ENCODE measurements at places on chromosomes 1 and 21. TPM values are rescaled to one million over a fixed set of nuclear protein-coding genes. Genes with fewer than 3 reads are reported as not detected.

The TNFRSF4 gene
- 2.4 TPM for polyA plus RNA-seq

The ABCB10 gene
- polyA plus RNA-seq, result 17.3 TPM

The ARHGEF16 gene
- 1.5 TPM for polyA plus RNA-seq

The LRRC71 gene
- 1.1 TPM for polyA plus RNA-seq

The IQCC gene
- 3.1 TPM for polyA plus RNA-seq

The PLD5 gene
- polyA plus RNA-seq, result 1.0 TPM

The ITLN2 gene
- not detected for polyA plus RNA-seq

The FMO5 gene
- polyA plus RNA-seq, result 2.8 TPM

The C1orf146 gene
- not detected for polyA plus RNA-seq

The SLX9 gene
- polyA plus RNA-seq, result 13.2 TPM

The SHISAL2A gene
- polyA plus RNA-seq, result 5.4 TPM

The HSD3B2 gene
- 0.14 TPM for polyA plus RNA-seq

The CYP4X1 gene
- 3.9 TPM for polyA plus RNA-seq

The KLHDC9 gene
- 0.63 TPM for polyA plus RNA-seq

The SPSB1 gene
- polyA plus RNA-seq, result 4.8 TPM

The FAM76A gene
- 32.6 TPM for polyA plus RNA-seq

The CGN gene
- polyA plus RNA-seq, result 0.61 TPM

The WNT9A gene
- polyA plus RNA-seq, result 8.7 TPM

The OR2T6 gene
- polyA plus RNA-seq, result not detected

The KDF1 gene
- polyA plus RNA-seq, result 1.5 TPM

The CRYBG2 gene
- polyA plus RNA-seq, result not detected

The HFM1 gene
- polyA plus RNA-seq, result 3.4 TPM

The RGS1 gene
- polyA plus RNA-seq, result 4.1 TPM

The SLC1A7 gene
- polyA plus RNA-seq, result 0.46 TPM

The EPHA8 gene
- not detected for polyA plus RNA-seq
